ENCODE measurements at places on chromosomes 2 and 18.
A peak's percentile ranks its signal among the peaks of the same experiment; 100 is the strongest.

DNA sequence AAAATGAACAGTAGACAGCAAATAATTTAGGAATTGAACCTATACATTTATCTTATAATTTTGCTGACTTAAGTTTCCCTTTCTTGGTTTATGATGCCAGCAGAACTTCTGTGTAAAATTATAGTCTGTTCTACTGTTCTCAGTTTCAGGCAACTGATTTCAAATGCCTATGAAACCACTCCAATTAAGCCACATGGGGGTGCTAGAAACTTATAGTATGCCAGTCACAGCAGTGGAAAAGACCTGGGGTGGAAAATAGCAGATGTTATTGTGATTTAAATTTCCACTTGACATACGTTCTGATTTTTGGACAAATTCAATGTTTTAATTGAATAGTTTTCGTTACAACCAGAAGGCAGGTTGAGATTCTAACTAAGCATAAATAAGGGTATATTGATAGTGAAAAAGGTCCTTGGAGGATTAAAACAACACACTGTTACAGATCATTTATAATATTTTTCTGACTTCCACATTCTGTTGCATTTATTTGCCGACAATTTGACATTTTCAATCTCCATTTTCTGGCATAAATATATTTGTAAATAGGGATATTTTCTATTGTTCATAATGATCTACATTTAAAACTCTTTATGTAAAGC lies 61.4 kb downstream of the CPS1 start:
- DNase-seq: peak; percentile 30

DNA sequence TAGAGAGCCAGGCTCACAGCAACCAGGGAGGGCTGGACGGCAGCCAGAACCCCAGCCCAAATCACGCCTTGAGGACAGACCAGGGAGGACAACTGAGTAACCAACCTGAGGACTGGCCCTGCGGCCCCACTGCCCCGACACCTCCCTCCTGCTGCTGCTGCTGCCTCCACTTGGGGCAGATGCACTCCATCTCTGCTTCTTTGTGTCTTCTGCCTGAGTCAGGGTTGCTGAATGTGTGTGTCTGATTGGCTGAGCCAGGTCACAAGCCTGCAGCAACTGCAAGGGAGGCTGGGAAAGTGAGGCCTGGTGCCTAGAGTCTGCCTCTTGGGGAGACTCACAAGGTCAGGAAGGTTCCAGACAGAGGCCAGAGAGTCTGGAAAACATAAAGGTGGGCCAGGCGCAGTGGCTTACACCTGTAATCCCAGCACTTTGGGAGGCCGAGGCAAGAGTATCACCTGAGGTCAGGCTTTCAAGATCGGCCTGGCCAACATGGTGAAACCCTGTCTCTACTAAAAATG lies 83.4 kb downstream of the ZFP36L2 start:
- DNase-seq: no peak

GRCh38 chr2:30584116-30584515 lies 137.1 kb downstream of the LCLAT1 start:
- DNase-seq: no peak

GRCh38 chr2:138485019-138485418 lies 16.6 kb upstream of the SPOPL start:
- DNase-seq: no peak

- no peak for DNase-seq
Observed at GRCh38 chr18:40534723-40535122, 1420.3 kb upstream of the PIK3C3 start.

- peak; percentile 63 for DNase-seq
Observed at GRCh38 chr2:210477496-210477895, 937 bp upstream of the LANCL1 start.

GRCh38 chr2:164220265-164220664 lies 401.0 kb downstream of the GRB14 start:
- no peak for DNase-seq

DNA sequence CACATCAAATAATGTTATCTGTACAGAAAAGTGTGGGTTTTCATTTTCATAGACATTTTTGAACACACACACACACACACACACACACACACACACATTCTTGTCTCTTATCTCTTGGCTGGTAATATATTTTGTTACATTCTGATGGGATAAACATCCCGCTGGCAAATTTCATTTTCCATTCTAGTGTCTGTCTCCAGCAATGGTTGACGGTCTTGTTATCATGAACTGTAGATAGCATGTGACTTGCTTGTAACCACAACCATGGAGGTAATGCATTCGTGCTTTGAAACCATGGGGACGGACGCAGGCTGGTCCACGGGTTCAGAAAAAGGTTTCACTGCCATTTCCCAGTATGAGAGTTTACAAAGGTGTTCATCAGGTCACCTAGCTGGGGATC lies 156.4 kb downstream of the PPP1R1C start:
- no peak for DNase-seq

- DNase-seq: peak; percentile 34
Observed at GRCh38 chr2:176583607-176584006, 314.4 kb downstream of the MTX2 start.

- no peak for DNase-seq
Observed at GRCh38 chr2:72154386-72154975, 6.8 kb upstream of the CYP26B1 start.

- no peak for DNase-seq
Observed at GRCh38 chr18:61741881-61742454, 150.8 kb downstream of the RNF152 start.

GRCh38 chr2:236582968-236583367 lies 13.3 kb downstream of the ACKR3 start:
- no peak for DNase-seq

GRCh38 chr18:23640052-23640451 lies 22.7 kb downstream of the ANKRD29 start:
- DNase-seq: no peak

GRCh38 chr18:6103741-6104140 lies 208.4 kb upstream of the TMEM200C start:
- no peak for DNase-seq

GRCh38 chr2:30178618-30179434 lies 32.0 kb downstream of the YPEL5 start:
- peak; percentile 41 for DNase-seq

DNA sequence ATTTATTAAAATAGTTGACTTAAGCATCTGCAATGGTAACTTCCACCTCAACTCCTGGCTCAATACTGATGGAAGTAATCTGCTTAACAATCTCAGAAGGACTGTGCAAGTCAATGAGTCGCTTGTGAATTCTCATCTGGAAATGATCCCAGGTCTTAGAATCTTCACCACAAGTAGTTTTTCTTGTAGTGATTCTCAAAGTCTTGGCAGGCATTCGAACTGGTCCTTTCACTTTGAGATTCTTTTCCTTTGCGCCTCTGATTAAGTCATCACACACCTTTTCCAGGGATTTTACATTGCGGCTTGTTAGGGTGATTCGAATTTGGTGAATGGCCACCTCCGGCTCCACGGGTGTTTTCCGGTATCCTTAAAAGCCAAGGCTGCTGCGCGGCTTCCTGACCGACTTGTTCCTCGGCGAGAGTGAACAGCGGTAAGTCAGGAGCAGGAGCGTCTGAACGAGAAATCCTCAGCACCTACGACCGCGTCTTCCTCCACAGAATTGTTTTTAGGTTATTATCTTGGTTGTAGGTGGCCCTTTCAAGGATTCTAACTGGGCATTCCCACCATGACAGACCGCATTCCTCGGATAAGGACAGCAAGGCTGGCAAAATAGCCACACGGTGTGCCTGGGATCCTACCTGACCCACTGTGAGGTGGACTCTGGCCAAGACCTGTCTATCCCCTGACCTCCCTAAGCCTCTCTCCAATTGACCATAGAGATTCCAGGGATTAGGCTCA lies 23.8 kb upstream of the SLC20A1 start:
- DNase-seq: peak; percentile 82

GRCh38 chr2:23363831-23364230 lies 21.1 kb upstream of the KLHL29 start:
- DNase-seq: no peak

DNA sequence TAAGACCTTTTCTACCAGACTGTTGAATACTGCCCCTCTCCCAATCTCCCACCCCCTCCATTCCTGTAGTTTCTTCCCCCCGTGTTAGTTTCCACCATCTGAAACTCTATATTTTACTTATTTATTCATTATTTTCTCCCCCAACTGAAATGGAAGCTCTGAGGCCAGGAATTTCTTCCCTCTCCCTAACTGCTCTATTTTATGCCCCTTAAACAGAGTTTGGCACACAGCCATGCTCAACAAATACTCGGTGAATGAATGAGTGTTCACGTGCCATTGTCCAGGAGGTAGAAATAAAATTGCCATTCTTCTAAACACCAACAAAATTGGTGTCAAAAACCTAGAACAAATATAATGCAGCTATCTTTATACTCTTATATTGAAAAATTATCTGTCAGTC lies 5.6 kb downstream of the ITGB1BP1 start:
- no peak for DNase-seq

- DNase-seq: no peak
Observed at GRCh38 chr2:186918495-186918894, 69.5 kb upstream of the ZSWIM2 start.
